ENCODE measurements at places on chromosomes 7 and 10.

DNA sequence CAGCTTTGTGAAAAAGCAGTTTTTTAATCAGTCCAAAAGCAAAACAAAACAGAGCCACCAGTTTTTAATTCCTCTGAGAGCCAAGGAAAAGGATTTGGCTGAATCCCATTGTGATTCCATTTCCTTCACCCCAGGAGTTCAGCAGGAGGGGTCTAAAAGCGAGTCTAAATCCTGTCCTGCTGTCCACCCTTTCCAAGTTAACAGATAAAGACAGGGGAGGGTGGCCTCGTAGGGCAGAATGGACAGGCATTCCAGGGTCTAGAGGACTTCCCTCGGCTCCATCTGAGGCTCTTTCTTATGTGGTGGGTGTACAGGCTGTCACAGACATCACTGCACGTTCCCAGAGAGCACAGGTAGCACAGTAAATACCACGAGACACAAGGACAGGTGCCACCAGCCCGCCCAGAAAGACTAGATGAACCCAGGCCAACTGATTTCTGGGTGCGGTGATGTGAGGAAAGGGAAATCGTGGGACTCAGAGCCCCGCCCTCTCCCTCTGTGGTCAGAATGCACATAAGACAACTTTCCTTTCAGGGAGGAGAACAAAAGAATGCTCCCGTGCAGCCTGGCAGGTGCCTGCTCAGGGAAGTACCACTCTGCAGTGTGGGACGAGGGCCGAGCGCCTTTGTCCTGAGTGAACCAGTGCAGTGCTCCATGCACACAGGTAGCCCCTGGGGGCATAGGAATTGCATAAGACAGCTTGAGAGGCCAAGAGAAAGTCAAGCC lies 119.7 kb downstream of the ABLIM1 start:
- DNase-seq: no peak

- DNase-seq: no peak
Observed at GRCh38 chr10:120701381-120701780, 149.8 kb upstream of the WDR11 start.

DNA sequence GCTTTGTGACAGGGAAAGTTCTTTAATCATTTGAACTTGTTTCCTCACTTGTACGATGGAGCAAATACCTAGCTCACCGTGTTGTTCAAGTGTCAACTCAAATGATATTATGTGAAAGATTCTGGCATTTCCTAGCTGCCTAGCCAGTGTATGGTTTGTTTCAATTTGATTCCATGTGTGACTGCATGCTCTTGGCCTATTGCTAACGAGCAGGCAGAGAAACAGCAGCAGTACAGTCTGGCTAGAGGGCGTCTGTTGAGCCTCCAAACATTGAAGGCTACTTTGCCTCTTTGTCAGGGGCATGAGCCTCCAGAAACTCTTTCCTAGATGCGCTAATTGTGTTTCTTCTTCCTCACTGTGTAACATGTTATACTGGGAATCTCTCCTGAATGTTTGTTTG lies 417.4 kb downstream of the EXOC4 start:
- DNase-seq: no peak

DNA sequence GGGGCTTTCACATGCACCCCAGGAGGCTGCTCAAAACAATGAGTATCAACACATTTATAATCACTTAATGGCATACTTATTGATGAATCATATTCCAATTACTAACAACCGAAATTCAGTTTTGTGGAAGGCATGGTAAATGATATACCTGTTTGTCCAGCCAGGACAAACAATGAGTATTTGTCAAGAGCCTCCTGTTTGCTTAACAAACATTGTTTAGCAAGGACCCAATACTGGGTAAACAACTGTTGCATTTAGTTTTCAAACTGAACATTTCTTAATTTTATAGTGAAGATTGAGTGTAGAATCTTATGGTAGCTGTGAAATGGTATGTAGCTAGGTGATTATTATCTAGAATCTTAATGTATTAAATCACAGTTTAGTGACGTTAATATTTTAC lies 473.7 kb downstream of the ATRNL1 start:
- DNase-seq: no peak

DNA sequence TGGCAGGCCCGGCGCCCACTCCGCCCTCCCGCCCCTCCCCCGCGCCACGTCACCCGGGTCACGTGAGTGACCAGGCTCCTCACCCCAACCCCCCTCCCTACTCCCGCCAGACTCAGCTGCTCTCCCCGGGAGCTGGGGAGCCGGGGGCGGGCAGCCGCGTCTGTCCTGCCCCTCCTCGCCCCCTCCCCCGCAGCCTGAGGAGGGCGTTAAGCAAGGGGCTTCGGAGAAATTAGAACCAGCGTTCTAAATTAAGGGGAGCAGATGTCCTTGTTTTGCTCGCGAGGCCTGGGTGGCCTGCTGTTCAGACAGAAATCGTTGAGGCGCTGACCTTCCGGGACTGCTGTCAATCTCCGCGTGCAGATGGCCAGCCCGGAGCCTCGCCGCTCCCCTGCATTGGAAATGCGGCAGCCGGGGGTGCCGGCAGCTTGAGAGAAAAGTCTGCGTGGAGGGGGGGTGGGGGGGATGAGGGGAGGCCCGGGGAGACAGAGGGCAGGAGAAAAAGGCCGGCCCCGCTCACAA lies 102.2 kb upstream of the ZNF438 start:
- no peak for DNase-seq

DNA sequence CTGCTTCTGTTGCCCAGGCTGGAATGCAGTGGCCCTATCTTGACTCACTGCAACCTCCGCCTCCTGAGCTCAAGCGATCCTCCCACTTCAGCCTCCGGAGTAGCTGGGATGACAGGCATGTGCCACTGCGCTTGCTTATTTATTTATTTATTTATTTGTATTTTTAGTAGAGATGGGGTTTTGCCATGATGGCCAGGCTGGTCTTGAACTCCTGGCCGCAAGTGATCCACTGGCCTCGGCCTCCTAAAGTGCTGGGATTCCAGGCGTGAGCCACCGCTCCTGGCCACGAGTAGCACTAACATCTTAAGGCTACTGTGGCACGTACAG lies 70.9 kb downstream of the CARD11 start:
- DNase-seq: no peak

- no peak for DNase-seq
Observed at GRCh38 chr7:148146346-148146745, 444.2 kb upstream of the C7orf33 start.

- DNase-seq: no peak
Observed at GRCh38 chr10:119541459-119542356, 811 bp downstream of the RGS10 start.

DNA sequence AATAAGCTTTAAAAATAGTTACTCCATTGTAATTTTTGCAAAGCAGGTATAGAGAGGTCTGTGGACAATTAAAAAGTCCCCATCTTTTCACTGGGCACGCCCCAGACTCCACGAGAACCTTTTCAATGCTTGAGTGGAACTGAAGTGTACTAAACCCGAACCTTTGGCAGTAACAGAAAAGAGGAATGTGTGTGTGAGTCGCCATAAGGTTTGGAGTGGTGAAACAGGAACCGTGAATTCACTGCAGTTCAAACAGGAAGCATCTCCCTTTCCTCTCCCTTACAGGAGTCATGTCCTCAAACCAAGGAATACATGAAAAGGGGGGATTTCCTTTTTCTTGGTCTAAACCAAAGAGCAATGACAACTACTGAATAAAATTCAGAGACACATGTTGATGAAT lies 23.2 kb downstream of the NDUFB2 start:
- DNase-seq: no peak

DNA sequence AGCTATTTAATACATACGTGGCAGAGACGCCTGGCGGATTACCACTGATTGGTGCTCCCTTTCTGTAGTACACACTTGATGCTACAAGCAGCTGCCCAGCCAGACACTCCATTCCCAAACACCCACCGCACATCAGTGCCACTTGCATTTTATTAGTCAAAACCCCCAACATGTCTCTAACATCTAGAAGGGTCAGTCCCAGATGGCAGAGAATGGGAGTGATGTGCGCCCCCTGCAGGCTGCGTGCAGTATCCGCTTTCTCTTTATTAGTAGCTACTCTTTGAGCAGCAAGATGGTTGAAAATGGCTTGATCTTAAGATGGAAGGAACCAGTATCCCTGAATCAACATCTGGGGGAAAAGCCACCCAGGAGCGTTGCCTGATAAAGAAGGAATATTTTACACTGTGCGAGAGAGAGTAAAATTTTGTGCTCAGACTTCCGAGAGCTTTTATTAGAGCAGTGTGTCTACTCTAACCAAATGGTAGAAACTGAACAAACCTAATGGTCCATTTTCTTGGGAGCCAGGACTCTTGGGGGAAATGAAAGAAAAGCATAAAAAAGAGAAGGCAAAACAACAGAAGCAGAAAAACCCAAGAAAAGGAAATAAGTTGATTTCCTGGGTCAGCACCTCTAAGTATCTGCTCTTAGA lies 78.3 kb downstream of the ST8SIA6 start:
- DNase-seq: no peak

- no peak for DNase-seq
Observed at GRCh38 chr7:50627824-50628361, 62.7 kb upstream of the DDC start.

GRCh38 chr10:121188005-121188404 lies 336.8 kb downstream of the WDR11 start:
- DNase-seq: no peak

DNA sequence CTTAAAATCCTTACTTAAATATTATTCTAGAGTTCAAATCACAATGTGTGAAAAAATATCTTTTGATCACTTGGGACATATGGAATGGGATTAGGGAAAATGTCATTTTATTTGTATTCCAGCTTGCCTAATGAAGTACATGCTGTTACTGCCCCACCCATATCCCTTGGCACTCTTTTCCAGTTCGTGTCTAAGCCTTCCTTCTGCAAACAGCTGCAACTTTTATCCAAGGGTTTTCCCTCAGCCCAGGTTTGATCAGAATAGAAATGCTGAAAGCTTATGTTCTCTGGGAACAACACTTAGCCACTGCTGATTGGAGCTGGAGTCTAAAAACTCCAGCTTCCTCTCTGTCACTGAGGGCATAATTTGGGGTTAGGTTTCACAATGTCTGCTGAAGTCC lies 214.1 kb upstream of the FAM3C start:
- DNase-seq: no peak

GRCh38 chr10:112202561-112203241 lies 19.1 kb upstream of the GPAM start:
- DNase-seq: no peak

- no peak for DNase-seq
Observed at GRCh38 chr7:40935435-40935834, 767.5 kb downstream of the INHBA start.

DNA sequence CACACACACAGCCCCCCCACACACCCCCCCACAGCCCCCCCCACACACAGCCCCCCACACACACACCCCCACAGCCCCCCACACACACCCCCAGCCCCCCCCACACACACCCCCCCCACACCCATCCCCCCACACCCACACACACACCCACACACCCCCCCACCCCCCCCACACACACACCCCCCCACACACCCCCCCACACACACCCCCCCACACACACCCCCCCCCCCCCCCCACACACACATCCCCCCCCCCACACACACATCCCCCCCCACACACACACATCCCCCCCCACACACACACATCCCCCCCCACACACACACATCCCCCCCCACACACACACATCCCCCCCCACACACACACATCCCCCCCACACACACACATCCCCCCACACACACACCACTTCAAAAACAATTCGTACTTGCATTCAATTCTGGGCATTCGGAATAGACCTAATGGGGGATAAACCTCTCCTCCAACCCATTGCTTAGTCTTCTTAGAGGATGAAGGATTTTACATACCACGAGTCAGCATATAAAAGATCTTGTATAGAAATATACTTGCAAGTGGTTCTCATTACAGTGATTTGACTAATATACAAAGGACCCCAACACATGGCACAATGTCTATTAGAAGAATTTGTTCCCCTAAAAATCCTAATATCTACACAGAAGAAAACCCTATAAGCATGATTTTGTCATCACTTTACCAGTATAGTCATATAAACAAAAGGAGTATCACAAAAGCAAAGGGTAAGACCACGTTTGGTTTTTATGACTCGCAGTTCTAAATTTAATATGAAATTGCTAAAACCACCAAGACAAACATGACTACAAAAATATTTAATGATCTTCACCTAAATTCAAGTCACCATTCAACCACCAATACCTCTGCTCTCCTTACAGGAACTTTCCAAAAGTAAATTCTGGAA lies 80.9 kb downstream of the DIP2C start:
- no peak for DNase-seq

DNA sequence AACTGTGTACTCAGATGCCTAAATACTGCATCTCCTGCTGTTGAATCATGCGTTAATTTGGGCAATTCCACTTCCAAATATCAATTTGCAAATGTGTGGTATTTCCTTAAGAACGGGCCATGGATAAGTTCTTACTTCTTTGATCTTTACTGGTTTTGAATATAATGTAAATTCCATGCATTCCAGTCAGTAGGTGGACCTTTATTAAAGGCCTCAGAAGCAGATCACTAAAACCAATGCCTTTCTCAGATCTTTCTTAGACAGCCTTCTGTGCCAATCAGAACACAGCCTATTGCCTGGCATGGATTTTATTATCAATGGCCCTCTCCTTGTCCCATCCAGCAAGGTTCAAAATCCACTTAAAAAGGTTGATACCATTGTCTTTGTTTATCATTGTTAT lies 21.5 kb upstream of the POM121L12 start:
- DNase-seq: no peak

- no peak for DNase-seq
Observed at GRCh38 chr10:90304533-90304932, 553.3 kb downstream of the HTR7 start.

DNA sequence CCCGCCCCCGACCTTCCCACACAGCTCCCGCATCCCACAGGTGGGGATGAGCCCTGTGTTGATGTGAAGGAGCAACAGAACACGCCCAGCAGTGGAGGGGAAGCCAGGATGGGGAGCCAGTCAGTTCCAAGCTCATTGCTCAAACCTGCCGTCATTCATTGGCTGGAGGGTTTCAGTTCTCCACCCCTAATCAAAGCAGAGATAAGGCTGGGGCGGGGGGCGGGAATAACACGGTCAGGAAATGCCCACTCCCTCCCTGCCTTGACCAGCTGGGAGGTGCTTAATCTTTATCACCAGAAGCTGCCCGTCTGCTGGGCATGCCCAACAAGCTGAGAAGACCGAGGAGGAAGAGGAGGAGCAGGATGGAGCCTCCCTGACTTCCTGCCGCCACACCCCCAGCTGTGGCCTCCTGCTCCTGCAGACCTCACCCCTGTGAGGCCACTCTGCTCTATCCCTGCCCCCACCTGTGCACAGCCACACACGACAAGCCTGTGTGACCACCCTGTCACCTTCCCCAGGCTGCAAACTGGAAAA lies 265.1 kb downstream of the ZEB1 start:
- no peak for DNase-seq

DNA sequence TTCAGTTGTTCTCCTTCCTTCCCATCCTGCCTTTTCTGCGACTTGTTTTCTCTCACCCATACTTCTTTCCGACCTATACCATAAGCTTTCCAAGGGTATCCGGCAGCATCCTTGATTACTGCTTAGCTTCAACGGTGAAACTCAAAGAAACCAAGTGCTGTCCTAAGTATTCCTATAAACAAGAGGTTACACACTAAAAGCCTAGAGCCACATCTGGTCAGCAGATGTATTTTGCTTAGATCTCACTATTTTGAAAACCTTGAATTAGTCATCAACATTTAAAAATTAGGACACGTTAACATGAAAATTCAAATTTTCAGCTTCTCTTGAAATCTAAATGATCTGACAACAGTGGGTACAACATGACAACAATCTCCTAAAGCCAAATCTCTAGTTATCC lies 20.0 kb downstream of the ARHGAP21 start:
- DNase-seq: no peak

- no peak for DNase-seq
Observed at GRCh38 chr10:89153116-89153515, 54.0 kb downstream of the CH25H start.

- DNase-seq: no peak
Observed at GRCh38 chr7:116249969-116250553, 39.7 kb downstream of the TES start.

GRCh38 chr7:44735403-44736165 lies 13.1 kb upstream of the ZMIZ2 start:
- no peak for DNase-seq
